ENCODE measurements at places on chromosomes 7 and 10.
A peak's percentile ranks its signal among the peaks of the same experiment; 100 is the strongest.

DNA sequence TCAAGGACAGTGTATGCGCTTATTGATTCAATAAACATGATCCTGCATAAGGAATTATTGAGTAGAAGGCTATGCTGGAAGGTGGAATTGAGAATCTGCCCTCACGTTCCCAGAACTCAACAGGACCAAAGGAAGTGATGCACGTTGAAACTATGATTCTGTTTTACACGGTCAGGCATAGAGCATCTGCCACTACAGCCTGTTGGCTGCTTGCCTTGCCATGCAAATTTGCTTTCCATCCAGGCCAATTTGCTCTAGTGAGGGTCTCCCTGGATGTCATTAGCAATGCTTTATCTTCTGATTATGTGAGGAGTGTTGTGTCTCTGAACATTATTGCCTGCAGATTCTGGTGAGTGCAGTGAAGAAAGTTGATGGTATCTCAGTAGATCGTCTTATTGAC is 132.9 kb downstream of the ADRA2A start:
- H3K4me3 ChIP-seq: no peak overlapping the region
- H3K27ac ChIP-seq: no peak overlapping the region
- H3K4me1 ChIP-seq: no peaks in the 10 kb centered on the region
- no peaks in the 10 kb centered on the region for H3K36me3 ChIP-seq
- no peak for DNase-seq

DNA sequence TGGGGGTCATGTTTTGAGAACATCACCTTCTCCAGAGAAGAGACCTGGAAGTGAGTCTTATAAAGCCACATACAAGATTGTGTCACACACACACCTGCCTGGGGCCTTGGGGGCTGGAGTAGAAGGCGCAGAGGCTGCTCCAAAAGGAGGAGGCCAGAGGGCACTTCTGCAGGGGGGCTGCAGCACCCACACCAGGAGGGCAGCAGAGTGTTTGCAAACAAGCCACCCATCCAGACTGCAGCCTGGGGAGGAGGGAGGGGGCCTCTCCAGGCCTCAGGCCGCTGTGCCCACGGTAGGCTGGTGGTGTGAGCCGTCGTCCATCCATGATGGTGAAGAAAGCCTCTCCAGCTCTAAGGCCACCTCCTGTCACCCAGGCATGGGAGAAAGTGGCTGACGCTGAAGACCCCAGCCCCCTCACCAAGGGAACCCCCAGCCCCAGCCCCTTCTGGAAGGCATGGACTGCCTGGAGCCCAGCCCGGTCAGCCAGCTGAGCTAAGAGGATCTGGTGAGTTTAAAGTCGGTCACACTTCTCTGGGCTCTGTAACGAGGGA is 77.5 kb downstream of the FOXL3 start:
- peak; percentile 10 for DNase-seq
- no peaks in the 10 kb centered on the region for H3K36me3 ChIP-seq

DNA sequence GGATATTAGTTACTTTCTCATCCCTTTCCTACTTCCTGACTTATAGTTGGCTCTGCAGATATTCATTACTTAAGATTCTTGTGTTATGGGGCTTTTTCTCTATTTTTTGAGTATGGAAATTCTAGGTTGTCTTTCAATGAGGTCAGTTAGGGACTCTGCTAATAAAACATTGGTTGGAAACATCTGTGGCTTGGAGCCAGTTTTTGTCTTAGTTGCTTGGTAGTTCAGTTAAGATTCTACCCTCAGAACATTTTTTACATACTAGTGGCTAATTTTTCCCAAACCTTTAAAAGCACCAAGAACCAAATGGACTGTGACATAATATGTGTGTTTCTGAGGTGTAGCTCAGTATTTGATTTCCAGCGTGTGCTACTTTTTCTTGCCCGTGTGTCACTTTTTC is 305.6 kb upstream of the FZD1 start:
- H3K27ac ChIP-seq: no peak overlapping the region
- H3K4me3 ChIP-seq: no peak overlapping the region
- no peaks in the 10 kb centered on the region for H3K4me1 ChIP-seq

GRCh38 chr10:64505501-64505900 is 984.3 kb downstream of the REEP3 start:
- no peak overlapping the region for H3K4me3 ChIP-seq
- H3K27me3 ChIP-seq: no peaks in the 10 kb centered on the region
- H3K36me3 ChIP-seq: no peaks in the 10 kb centered on the region
- no peaks in the 10 kb centered on the region for H3K4me1 ChIP-seq
- no peak overlapping the region for H3K27ac ChIP-seq

DNA sequence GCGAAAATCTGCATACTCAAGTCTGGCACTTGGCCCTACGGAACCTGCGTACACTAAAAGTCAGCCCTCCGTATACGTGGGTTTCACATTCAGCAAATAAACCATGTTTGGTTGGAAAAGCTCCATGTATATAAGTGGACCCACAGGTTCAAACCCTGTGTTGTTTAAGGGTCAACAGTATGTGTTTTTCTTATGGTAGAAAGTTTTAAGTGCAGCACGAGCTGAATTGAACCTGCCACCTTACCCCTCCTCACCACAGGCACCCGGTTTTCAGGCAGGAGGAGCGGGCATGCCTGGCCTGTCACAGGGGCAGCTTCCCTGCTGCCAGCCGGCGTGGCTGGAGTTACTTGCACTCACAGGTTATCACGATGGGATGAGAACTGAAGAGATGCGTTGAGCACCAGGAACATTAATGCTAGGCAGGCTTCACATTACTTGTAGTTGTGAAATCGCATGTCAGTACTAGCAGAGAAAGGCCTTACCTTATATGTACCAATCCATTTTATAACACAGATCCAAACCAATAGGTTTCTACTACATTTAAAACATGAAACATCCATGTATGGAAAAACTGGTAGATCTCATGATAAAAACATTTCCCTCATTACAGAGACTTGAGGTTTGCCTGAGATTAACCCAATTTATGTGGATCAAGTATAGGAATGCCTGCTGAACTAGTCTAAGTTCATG is 12.9 kb downstream of the INSIG1 start:
- H3K27ac ChIP-seq: no peak overlapping the region
- H3K4me1 ChIP-seq: no peaks in the 10 kb centered on the region
- peaks cover 3% of the 10 kb centered on the region for H3K36me3 ChIP-seq
- no peaks in the 10 kb centered on the region for H3K27me3 ChIP-seq
- no peak overlapping the region for H3K4me3 ChIP-seq

GRCh38 chr10:109306698-109307097 is 616.6 kb downstream of the XPNPEP1 start:
- no peak for DNase-seq
- H3K4me1 ChIP-seq: no peaks in the 10 kb centered on the region
- no peak overlapping the region for H3K4me3 ChIP-seq
- no peaks in the 10 kb centered on the region for H3K36me3 ChIP-seq
- H3K27ac ChIP-seq: no peak overlapping the region

DNA sequence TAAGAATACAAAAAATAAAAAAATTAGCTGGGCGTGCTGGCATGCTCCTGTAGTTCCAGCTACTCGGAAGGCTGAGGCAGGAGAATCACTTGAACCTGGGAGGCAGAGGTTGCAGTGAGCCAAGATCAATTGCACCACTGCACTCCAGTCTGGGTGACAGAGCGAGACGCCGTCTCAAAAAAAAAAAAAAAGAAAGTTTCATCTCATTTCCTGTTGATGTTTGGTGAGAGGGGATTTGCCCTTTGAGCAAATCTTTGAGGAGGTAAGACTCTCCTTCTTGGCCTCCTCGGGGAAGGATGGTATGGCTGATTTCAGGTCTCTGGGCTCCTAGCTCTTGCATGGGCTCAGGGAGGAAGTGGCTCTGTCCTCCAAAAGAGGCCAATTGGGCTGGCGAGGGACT is 3.6 kb upstream of the GRID2IP start:
- H3K4me1 ChIP-seq: no peaks in the 10 kb centered on the region
- H3K27me3 ChIP-seq: no peaks in the 10 kb centered on the region
- no peak overlapping the region for H3K27ac ChIP-seq
- DNase-seq: no peak
- H3K4me3 ChIP-seq: no peak overlapping the region

- H3K27me3 ChIP-seq: no peaks in the 10 kb centered on the region
- DNase-seq: no peak
- H3K36me3 ChIP-seq: no peaks in the 10 kb centered on the region
- H3K4me1 ChIP-seq: no peaks in the 10 kb centered on the region
- no peak overlapping the region for H3K4me3 ChIP-seq
Measured at GRCh38 chr10:49441488-49442476, 45.9 kb upstream of the DRGX start.

DNA sequence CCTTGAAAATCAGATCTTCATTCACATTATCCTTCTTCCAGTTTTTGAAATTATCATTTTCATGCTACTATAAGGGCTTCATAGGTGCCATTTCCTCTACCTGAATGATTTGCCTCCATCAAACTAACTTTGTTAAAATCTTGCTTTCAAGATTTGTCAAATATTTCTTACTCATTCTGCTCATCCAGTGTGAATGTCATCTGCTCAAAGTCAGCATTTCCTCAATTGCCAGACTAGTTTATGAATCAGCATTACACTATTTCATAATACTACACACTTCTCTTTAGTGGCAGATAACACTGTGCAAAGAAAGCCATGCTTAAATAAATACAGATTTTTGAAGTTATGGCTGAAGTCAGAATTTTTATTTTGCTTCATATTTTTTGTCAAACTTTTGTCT is 21.3 kb upstream of the LIPF start:
- H3K4me3 ChIP-seq: no peak overlapping the region
- no peak overlapping the region for H3K27ac ChIP-seq
- H3K36me3 ChIP-seq: no peaks in the 10 kb centered on the region
- no peaks in the 10 kb centered on the region for H3K4me1 ChIP-seq
- DNase-seq: no peak
- H3K27me3 ChIP-seq: no peaks in the 10 kb centered on the region

- no peak overlapping the region for H3K4me3 ChIP-seq
- H3K4me1 ChIP-seq: no peaks in the 10 kb centered on the region
- no peaks in the 10 kb centered on the region for H3K36me3 ChIP-seq
- no peak overlapping the region for H3K27ac ChIP-seq
Measured at GRCh38 chr10:83677795-83678194, 461.5 kb upstream of the GHITM start.

GRCh38 chr10:121559326-121560026 is 38.8 kb downstream of the FGFR2 start:
- H3K27me3 ChIP-seq: no peaks in the 10 kb centered on the region
- no peak overlapping the region for H3K27ac ChIP-seq
- no peak for DNase-seq
- no peaks in the 10 kb centered on the region for H3K36me3 ChIP-seq
- H3K4me3 ChIP-seq: no peak overlapping the region

- H3K4me1 ChIP-seq: no peaks in the 10 kb centered on the region
- H3K4me3 ChIP-seq: no peak overlapping the region
- no peak for DNase-seq
- H3K36me3 ChIP-seq: peaks cover 83% of the 10 kb centered on the region
- no peaks in the 10 kb centered on the region for H3K27me3 ChIP-seq
Measured at GRCh38 chr7:45071528-45071927, 17.2 kb downstream of the NACAD start.

GRCh38 chr10:21318540-21319167 is 206.8 kb downstream of the SKIDA1 start:
- H3K36me3 ChIP-seq: no peaks in the 10 kb centered on the region
- H3K4me3 ChIP-seq: no peak overlapping the region
- H3K27ac ChIP-seq: no peak overlapping the region
- H3K4me1 ChIP-seq: no peaks in the 10 kb centered on the region
- H3K27me3 ChIP-seq: no peaks in the 10 kb centered on the region

DNA sequence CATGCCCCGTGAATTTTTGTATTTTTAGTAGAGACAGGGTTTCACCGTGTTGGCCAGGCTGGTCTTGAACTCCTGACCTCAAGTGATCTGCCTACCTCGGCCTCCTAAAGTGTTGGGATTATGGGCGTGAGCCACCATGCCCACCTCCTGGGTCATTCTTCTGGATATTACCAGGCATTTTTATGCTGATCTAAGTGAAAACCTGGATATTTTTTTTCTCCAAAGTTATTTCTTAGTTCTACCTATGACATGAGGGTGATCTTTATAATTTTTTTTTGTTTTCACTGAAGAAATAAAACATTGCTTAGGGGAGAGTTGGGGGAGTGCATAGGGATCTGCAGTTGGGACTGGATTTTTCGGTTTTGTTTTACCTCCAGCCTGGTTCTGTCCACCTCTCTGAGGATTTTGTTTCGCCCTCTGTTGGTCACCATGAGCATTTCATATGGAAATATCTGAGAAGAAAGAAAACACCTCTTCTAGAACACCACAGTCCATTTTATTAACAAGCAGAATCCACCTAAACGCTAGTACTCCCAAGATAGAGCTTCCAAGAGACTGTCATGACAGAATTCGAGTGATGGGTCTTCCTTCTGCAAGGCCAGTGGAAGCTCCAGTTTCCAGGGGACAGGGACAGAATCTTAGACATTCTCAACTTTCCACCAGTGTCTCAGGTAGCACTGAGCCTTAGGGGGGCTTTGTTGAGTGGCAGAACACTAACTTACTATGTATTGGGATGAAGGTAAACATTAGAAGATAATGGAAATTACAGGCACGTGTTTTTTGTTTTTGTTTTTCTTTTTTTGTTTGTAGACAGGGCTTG is 33.4 kb upstream of the AFAP1L2 start:
- H3K36me3 ChIP-seq: peaks cover 78% of the 10 kb centered on the region
- no peaks in the 10 kb centered on the region for H3K27me3 ChIP-seq
- no peak overlapping the region for H3K4me3 ChIP-seq

DNA sequence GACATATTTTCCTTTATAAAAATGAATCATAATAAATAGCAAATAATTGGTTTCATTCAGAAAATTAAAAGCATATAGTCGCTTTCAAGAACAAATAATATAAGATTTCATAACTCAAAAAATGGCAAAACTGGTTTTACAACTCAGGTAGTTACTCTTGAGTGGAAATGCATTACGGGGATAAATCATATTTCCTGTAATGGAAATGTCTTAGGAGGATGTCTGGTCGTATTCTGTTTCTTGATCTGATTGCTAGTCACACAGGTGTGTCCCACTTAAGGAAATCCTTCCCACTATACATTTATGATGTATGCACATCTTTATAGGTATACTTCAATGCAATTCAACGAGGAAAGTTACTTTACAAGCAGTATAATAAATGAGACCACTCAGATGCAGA is 20.7 kb downstream of the NRAP start:
- H3K36me3 ChIP-seq: no peaks in the 10 kb centered on the region
- H3K4me3 ChIP-seq: no peak overlapping the region
- no peak for DNase-seq
- H3K27me3 ChIP-seq: no peaks in the 10 kb centered on the region
- H3K27ac ChIP-seq: no peak overlapping the region

- no peak overlapping the region for H3K4me3 ChIP-seq
- no peak for DNase-seq
- no peaks in the 10 kb centered on the region for H3K27me3 ChIP-seq
Measured at GRCh38 chr10:89069589-89069988, 79.0 kb downstream of the FAS start.

- DNase-seq: no peak
- no peaks in the 10 kb centered on the region for H3K36me3 ChIP-seq
- no peaks in the 10 kb centered on the region for H3K4me1 ChIP-seq
- no peak overlapping the region for H3K27ac ChIP-seq
Measured at GRCh38 chr10:34374356-34375045, 440.6 kb downstream of the PARD3 start.

- H3K27ac ChIP-seq: no peak overlapping the region
- H3K4me1 ChIP-seq: no peaks in the 10 kb centered on the region
- H3K27me3 ChIP-seq: no peaks in the 10 kb centered on the region
- H3K36me3 ChIP-seq: no peaks in the 10 kb centered on the region
Measured at GRCh38 chr7:91326516-91327199, 62.4 kb downstream of the FZD1 start.

GRCh38 chr7:76220185-76221057 is 18.7 kb downstream of the SRRM3 start:
- no peak for DNase-seq
- H3K4me1 ChIP-seq: no peaks in the 10 kb centered on the region
- H3K36me3 ChIP-seq: no peaks in the 10 kb centered on the region
- no peak overlapping the region for H3K4me3 ChIP-seq
- H3K27ac ChIP-seq: no peak overlapping the region

Data from right lobe of liver (tissue), 6 donors.